ENCODE measurements at places on chromosomes 7 and 10.
A peak's percentile ranks its signal among the peaks of the same experiment; 100 is the strongest.

GRCh38 chr7:118175740-118176139, 8.2 kb upstream of the LSM8 start:
- DNase-seq = no peak

GRCh38 chr10:50224330-50224952, 26.9 kb downstream of the ASAH2 start:
- no peak for DNase-seq

- DNase-seq = no peak
These were observed 167.1 kb upstream of the FAM3C start for GRCh38 chr7:121563177-121563576.

DNA sequence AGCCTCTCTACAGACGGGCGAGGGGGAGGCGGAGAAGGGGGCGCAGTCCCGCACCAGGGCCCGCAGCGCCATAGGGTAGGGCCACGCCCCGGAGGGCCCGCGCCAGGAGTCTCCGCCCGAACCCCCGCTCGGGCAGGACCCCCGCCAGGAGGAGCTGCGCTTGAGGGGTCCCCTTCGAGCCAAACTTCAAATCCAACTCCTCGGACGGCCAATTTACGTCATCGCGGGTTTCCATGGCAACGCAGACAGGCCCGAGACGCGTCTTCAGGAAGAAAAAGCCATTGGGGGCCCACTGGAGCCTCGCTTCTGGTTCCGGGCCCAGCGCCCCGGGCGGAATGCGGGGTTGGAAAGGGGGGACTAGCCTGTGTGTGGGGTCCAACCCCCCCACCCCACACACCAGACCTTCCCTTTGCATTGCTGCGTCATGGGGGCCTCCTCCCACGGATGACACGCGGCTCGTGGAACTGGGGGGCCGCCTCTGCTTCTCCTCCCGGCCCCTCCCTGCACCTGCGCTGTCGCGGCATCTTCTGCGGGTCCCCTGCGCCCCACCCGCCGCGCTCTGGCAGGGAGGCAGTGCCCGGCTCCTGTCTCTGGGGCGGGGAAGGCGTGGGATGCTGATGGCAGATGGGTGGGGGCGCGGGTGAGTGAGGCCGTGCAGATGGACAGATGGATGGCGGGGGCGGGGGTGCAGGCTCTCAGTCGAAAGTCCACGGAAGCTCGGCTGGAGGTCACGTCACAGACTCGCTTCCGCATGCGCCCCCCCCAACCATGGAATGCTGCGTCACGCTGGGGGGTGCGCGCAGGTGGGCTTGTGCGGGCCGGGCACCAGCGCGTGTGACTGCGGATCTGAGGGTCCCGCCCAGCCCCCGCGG, 1.2 kb downstream of the CALY start:
- DNase-seq = peak; percentile 72

DNA sequence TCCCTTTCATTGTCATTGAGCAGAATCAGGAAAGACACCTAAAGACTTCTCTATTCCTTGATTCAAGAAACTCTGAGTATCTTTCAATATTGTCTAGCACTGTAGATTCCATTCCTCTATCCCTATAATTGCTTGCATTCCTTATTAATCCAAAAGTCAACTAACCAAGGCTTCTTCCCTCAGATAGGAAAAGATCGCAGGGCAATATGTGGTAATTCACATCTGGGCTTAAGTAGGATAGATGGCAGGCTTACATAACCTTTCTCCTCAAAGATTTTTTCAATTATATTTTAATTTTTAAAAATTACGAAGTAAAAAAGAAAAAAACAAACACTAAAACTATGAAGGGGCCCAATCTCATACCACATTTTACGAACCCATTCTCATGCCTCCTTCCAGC, 7.1 kb upstream of the ARHGAP21 start:
- DNase-seq = no peak

GRCh38 chr10:124043310-124044142, 49.9 kb downstream of the CHST15 start:
- no peak for DNase-seq

DNA sequence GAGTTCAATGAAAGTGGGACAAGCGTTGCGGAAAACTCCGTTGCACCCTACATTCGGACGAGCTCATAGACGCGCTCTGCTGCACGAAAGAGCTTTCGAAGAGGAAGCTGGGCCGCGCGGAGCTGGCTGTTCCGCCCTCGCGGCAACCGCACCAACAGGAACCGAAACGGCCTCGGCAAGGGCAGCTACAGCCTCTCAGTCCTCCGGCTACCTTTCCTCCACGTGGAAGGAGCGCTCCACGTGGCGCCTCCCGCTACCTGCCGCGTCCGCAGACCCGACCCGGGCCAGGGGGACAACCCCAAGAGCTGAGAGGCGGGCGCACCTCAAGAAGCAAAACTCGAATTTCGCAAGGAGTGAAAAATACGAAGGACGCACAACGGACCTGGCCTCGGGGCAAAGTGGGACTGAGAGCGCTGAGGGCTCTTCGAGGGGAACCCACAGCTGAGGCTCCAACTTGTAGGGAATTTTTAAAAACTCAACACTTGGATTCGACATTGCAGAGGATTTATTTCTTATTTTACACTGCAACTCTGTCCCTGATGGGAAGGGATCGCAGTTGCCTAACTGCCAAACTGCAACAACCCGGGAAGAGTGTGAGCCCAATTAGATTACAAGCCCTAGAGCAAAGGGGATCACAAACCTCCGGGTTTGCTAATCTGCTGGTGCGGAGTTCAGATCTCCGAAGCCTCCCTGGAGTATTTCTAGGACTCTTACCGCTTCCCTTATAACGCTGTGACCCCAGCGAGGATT, 1.4 kb downstream of the HPSE2 start:
- no peak for DNase-seq

DNA sequence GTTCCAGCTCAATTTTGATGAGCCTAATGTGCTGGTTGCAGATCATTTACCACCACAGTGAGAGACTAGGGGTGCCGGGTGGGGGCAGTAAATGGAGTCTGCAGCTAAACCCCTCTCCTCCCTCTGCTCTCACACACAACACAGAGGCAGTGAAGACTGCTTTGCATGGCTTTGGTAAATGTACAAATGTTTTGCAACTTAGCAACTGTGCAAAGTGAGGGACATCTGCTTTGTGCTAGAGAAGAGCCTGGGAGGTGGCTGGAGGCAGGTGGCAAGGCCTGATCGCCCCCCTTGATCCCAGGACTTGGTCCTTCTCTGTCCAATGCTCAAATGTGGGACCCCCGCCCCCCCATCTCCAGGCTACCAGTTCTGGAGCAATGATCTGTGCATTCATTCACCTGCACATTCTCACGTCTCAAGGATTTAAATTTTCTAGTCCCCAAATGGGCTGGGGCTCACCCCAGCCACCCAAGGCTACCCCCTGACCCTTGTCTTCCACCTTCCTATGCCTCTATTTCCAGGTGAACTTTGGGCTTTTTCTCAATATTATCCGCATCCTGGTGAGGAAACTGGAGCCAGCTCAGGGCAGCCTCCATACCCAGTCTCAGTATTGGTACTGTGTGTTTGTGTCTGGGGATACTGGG, 11.6 kb downstream of the GHRHR start:
- DNase-seq = no peak

DNA sequence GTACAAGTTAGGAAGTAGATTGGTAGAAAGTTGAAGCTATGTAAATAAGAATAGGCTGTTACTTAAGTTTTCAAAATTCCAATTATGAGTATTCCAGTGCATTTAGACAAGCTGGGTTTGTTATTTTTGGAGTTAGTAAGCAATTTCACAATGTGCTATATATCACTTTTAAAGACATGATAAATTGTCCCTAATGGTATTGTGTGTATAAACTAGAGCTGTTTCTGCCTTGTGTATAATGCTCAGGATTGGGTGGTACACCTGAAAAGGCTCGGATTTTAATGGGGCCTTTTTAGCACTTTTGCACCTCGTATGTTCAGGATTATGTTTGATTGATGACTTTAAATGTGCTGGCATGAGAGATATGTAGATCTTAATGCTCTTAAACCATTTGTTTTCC, 175.8 kb downstream of the VTI1A start:
- no peak for DNase-seq

GRCh38 chr10:635088-635861, 54.2 kb downstream of the DIP2C start:
- no peak for DNase-seq

GRCh38 chr7:115015619-115016018, 93.7 kb downstream of the MDFIC start:
- DNase-seq = no peak

GRCh38 chr7:27567266-27567665, 95.4 kb downstream of the HIBADH start:
- no peak for DNase-seq

- DNase-seq = no peak
These were observed 18.5 kb upstream of the ANTXRL start for GRCh38 chr10:46268076-46268881.

GRCh38 chr7:129606803-129607202, 4.7 kb upstream of the NRF1 start:
- no peak for DNase-seq

DNA sequence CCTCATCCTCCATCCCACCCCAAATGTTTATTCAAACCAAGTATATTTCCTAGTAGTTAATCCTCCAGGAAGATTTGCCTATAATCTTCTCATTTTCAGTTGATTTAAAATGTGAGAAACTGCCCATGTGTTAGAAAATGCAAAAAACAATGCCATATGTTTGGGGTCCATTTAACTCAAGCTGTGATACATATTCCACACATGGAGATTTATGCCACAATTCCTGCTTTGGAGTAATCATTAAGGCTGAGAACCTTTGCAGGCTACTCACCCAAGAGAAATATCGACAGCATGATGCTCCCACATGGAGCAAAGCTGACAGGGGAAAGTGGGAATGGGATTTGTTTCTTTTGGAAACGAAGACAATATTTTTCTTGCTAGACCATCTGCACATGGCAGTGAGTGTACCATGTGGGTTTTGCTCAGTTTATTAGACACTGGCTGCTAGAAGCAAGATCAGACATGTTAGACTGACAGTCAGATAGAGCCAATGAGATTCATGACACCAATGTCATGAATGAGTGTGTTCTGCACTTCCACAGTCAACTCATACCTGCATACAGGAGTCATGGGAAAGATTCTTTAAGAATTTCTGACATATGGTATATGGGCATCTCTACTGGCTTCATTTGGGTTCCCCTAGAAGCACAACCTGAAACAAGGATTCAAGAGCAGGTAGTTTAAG, 3.4 kb upstream of the GRM8 start:
- no peak for DNase-seq

- DNase-seq = no peak
These were observed 101.5 kb upstream of the TAS2R16 start for GRCh38 chr7:123096976-123097375.

- DNase-seq = no peak
These were observed 29.7 kb upstream of the ZNRF2 start for GRCh38 chr7:30254717-30255063.

DNA sequence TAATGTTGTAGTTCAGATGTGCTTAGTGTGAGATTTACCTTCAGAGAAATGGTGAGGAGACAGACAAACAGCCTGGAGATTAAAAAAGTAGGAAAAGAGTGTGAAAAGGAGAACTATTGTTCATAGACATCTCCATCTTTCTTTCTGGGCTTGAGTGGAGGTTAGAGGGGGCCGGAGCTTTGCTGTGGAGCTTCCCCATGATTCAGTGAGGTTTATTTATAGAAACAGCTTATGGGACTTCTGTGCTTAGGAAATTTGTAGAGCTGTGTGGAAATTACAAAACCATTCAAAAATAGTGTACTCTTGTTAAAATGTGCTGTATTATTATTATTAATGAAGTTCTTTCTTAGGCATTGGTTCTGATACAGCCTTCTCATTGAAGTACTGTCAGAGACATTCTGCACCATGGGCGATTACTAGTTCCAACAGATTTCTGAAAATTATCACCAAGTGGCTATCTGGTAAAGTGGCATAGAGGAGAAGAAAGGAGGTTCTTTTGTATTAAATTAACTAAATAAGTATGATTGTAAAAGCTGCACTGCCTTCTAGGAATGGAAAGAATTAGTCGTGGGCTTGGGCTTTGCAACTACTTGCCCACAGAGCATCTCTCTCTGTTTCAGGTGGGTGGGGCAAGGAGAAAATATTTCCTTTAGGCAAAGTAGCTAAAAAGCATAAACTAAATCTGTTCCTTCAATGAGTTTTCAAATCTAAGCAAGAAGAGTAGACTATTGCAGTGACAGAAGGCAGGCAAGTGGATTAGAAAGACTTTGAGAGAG, 8.7 kb upstream of the TCAF1 start:
- DNase-seq = no peak

- DNase-seq = no peak
These were observed 3.5 kb upstream of the SCIN start for GRCh38 chr7:12567015-12567414.

- DNase-seq = no peak
These were observed 326.8 kb upstream of the NRG3 start for GRCh38 chr10:81548160-81548559.

DNA sequence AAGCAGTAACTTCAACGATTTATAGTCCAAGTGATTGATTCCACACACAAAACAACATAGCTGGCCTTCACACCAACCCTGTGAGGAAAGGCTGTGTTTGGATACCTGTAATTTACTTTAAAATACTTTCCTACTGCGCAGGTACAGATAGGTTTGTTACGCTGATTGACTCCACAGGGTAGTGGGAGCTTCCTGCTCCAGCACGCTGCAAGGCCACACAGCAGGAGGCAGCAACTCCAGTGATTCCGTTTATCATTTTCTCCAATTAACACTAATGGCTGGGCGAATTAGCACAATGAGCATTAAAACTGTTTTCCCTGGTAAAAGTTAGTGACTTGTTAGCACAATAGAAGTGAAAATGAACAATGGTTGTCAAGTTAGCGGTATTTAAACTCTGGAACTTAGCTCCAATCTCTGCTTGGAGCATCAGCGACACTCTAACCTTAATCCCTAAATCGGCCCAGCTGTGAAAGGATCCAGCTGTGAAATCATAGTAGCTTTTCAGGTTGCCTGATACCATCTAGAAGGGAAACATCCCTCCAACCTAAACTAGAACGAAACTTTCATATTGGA, 959 bp downstream of the DCLRE1C start:
- no peak for DNase-seq

Measured in activated CD4-positive, alpha-beta T cell treated with anti-CD3 and anti-CD28 coated beads for 1 hour (primary cell).